ENCODE measurements at places on chromosomes 1 and 21.

GRCh38 chr1:6170116-6170741 lies 9.9 kb downstream of the CHD5 start:
- no peaks in the 10 kb centered on the region for H3K27me3 ChIP-seq
- no peak for DNase-seq
- no peaks in the 10 kb centered on the region for H3K4me1 ChIP-seq
- H3K4me3 ChIP-seq, result no peak overlapping the region

DNA sequence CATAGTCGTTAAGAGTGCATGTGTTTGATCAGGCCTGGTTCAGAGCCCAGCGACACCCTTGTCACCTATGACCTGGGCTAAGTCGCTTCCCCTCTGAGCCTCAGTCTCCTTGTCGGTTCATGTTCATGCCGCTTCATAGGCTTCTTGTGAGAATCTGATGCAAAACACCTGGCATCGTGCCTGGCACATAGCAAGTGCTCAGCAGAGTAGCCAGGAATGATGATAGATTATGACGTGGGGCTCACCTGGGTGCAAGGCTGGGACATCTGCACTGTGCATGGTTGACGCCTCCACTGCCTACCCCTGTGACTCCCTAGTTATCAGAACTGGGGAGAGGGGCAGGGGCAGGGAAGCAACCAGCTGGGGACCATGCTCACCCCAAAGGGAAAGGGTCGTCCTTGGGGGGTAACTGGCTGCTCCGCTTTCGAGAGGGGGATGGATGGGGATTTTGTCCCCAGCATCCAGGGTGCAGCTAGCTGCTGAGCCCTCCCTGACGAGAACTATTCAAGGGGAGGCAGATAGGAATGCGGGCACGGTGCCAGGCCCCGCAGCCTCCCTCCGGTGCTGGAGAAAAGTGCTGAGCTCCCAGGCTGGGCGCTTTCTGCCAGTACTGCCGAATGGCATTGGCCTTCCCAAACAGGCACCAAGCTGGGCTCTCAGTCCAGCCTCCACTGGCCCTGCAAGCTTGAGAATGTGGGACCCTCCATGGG lies 9.3 kb downstream of the EFHD2 start:
- H3K27me3 ChIP-seq, result no peaks in the 10 kb centered on the region
- no peaks in the 10 kb centered on the region for H3K36me3 ChIP-seq
- no peak overlapping the region for H3K4me3 ChIP-seq
- no peak for DNase-seq

- no peak overlapping the region for H3K4me3 ChIP-seq
- no peaks in the 10 kb centered on the region for H3K36me3 ChIP-seq
- no peak for DNase-seq
- no peaks in the 10 kb centered on the region for H3K4me1 ChIP-seq
- H3K27ac ChIP-seq, result no peak overlapping the region
- peaks cover 23% of the 10 kb centered on the region for H3K27me3 ChIP-seq
Measured at GRCh38 chr1:34009340-34009985, 145.6 kb downstream of the HMGB4 start.

- DNase-seq, result no peak
- peaks cover 27% of the 10 kb centered on the region for H3K4me1 ChIP-seq
- no peaks in the 10 kb centered on the region for H3K36me3 ChIP-seq
- no peaks in the 10 kb centered on the region for H3K27me3 ChIP-seq
- no peak overlapping the region for H3K27ac ChIP-seq
- H3K4me3 ChIP-seq, result no peak overlapping the region
Measured at GRCh38 chr1:41809692-41810091, 109.0 kb downstream of the HIVEP3 start.

GRCh38 chr1:44076066-44076465 lies 42.6 kb upstream of the KLF17 start:
- DNase-seq, result no peak
- H3K36me3 ChIP-seq, result no peaks in the 10 kb centered on the region
- no peak overlapping the region for H3K4me3 ChIP-seq
- no peak overlapping the region for H3K27ac ChIP-seq
- H3K4me1 ChIP-seq, result peaks cover 11% of the 10 kb centered on the region

GRCh38 chr1:228825041-228825440 lies 89.8 kb downstream of the RHOU start:
- H3K36me3 ChIP-seq, result no peaks in the 10 kb centered on the region
- no peak overlapping the region for H3K27ac ChIP-seq
- H3K27me3 ChIP-seq, result no peaks in the 10 kb centered on the region
- no peak overlapping the region for H3K4me3 ChIP-seq

DNA sequence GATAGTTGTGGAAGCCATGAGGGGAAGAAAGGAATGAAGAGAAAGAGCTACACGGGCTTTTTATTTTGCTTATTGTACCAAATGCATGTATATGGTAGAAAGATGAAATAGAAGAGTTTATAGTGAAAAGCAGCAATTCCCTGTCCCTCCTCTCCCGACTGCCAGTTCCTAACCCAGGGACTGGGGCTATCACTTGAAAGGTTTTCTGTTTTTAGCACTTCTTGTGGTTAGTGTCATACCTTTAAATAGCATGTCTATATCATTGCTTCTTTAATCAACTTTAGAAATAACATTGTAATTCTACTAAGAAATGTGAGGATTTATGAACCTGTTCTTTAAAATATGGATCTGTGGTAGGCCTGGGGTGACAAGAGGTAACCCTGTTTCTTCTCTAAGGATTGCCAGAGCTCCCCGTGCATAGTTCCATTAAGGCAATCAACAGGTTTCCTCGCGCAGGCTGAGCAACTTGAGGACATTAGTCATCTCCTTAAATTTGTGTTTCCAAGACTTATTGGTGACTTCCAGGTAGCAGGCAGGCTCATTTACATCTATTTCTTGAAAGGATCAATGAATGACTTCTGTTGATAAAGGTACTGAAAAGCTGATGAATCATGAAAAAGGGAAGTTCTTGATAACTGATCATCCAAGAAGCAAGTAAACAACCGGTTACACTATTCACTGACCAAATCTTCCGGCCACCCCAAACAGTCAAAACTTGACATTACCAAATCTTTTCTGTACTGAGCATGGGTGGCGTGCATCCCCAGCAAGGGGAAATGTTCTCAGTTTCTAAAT lies 37.8 kb upstream of the S1PR1 start:
- H3K36me3 ChIP-seq, result no peaks in the 10 kb centered on the region
- no peaks in the 10 kb centered on the region for H3K4me1 ChIP-seq

- no peaks in the 10 kb centered on the region for H3K36me3 ChIP-seq
- H3K4me3 ChIP-seq, result no peak overlapping the region
- H3K4me1 ChIP-seq, result no peaks in the 10 kb centered on the region
Measured at GRCh38 chr1:160024195-160024905, 7.4 kb downstream of the PIGM start.

DNA sequence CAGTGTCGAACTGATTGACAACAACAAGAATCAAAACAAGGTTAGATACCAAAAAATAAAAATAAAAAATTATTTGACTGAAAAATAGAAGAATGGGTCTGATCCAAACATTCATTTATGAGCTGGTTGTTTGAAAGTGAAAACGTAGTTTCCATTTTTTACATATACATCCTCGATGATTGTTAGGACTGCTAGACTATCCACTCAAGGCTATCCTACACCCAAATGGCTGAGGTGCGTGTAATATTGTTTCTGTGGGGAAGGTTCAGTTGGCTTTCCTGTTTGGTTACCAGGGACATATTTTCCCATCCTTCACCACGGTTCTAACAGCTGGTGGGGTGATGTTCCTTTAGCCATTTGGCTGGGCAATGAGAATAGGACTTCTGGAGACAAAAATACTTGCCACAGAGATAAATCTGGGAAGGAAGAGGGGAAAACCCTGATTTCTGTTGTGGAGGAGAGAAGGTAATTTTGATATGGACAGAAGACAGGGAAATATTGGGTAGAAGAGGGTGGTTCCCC lies 66.3 kb downstream of the MAP3K7CL start:
- no peaks in the 10 kb centered on the region for H3K27me3 ChIP-seq
- peak overlapping the region; percentile 33 for H3K4me3 ChIP-seq
- H3K4me1 ChIP-seq, result peaks cover 25% of the 10 kb centered on the region
- DNase-seq, result no peak
- no peak overlapping the region for H3K27ac ChIP-seq
- H3K36me3 ChIP-seq, result no peaks in the 10 kb centered on the region

DNA sequence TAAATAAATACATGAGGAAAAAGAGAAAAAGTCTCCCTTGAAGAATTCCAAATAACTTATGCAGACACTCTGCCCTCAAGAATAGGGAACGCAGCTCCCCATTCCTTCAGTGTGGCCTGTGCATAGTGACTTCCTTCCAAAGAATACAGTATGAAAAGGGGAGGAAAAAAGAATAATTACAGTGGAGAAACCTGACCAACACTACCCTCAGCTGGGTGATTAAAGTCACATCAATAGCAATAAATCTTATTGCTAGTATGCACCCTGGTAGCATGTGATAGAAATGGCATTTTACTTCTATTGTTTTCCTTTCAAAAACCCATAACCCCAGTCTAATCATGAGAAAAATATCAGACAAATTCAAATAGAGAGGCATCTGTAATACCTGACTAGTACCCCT lies 85.1 kb downstream of the ZZZ3 start:
- no peaks in the 10 kb centered on the region for H3K4me1 ChIP-seq
- H3K4me3 ChIP-seq, result no peak overlapping the region
- H3K36me3 ChIP-seq, result no peaks in the 10 kb centered on the region
- H3K27me3 ChIP-seq, result no peaks in the 10 kb centered on the region
- DNase-seq, result no peak
